ENCODE measurements at places on chromosomes 4 and X. TPM values are rescaled to one million over a fixed set of nuclear protein-coding genes. Genes with fewer than 3 reads are reported as not detected.

GRCh38 chr4:126023896-126024295 is 709.1 kb downstream of the FAT4 start:
- H3K27me3 ChIP-seq: no peaks in the 10 kb centered on the region
- DNase-seq: no peak
- H3K27ac ChIP-seq: no peak overlapping the region
- H3K4me3 ChIP-seq: no peak overlapping the region
- no peaks in the 10 kb centered on the region for H3K36me3 ChIP-seq

DNA sequence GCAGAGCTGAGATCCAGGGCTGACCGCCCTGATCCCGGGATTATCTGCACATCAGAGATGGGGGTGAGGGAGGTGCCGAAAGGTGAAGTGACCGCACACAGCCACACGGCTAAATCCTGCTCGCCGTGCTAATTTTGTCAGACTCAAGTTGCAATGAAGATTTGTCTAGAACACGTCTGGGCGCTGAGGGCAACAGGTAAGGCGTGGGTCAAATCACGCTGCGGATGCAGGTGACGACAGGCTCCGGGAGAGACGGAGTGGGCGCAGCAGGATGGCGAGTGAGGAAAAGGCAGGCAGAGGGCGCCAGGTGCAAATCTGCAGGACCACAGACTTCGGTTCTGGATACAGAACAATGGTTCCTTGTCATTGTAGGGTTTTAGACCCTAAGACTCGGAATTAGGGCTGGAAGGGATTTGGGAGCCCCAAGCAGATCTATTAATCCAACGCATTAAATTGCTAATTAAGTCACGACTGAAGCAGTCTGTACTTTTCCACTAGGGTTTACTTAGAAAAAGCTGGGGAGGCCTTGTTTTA is 1.9 kb upstream of the TBC1D14 start:
- H3K27me3 ChIP-seq: no peaks in the 10 kb centered on the region
- DNase-seq: peak; percentile 52
- no peak overlapping the region for H3K27ac ChIP-seq
- peaks cover 8% of the 10 kb centered on the region for H3K36me3 ChIP-seq
- H3K4me3 ChIP-seq: no peak overlapping the region
- H3K4me1 ChIP-seq: peaks cover 52% of the 10 kb centered on the region

GRCh38 chr4:14837860-14838259 is 164.4 kb upstream of the CPEB2 start:
- H3K4me1 ChIP-seq: no peaks in the 10 kb centered on the region
- H3K4me3 ChIP-seq: no peak overlapping the region
- no peak overlapping the region for H3K27ac ChIP-seq
- H3K27me3 ChIP-seq: no peaks in the 10 kb centered on the region
- H3K36me3 ChIP-seq: no peaks in the 10 kb centered on the region
- no peak for DNase-seq

DNA sequence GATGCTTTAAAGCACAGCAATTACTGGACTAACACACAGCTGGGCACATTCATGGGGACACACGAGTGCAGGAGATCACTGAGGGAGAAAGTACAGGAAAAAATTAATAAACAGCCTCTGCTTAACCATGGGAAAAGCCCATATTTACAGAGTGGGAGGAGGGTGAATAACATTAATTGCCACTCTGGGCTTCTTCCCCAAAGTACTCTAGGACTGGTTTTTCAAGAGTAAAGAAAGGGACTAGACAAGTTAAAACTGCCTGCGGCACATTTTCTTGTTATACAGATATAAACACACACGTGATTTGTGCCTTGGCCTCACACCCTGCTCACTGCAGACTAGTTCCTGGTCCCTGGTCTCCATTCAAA is 179.7 kb upstream of the TET2 start:
- H3K27ac ChIP-seq: no peak overlapping the region
- H3K36me3 ChIP-seq: no peaks in the 10 kb centered on the region
- no peak for DNase-seq
- no peaks in the 10 kb centered on the region for H3K4me1 ChIP-seq

The SHISA3 gene
- not detected for total RNA-seq

DNA sequence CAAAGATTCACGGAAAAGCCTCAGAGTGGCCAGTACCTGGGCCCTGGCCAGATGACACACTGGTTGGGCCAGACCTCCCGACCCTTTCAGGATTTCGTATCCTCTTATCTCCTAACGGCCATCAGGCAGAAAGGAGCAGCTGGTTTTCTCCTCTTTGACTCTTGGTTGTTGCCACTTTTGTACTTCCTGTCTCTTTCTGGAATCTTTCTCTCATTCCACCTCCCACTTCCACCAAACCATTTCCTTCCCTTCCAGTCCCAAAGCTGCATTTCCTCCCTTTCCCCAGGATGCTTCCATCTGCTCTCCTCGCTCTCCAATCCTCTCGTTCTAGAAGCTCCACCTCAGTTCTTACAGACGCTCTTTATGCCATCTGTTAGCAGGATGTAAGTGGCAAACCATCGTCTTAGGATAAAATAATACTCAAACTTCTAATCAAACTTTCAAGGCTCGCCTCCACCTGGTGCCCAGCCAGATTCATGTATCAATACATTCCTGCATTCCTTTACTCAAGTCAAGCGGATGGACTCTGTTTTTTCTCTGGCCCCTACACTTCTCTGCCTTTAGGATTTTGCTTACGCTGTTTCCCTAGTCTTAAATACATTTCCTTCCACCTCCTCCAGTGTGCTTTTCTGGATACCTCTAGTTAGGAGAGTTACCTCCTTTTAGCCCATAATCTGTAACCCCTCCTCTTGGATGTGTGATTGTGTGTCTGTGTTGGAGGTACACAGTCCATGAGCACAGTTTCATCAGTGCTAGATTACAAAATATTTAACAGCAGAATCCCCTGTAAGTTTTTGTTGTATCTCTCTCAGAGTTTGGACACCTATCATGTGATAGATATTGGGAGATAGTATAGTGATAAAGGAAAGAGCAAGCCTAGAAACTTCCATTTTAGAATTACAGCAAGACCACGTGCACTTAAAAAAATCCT is 70.4 kb downstream of the LDB2 start:
- H3K36me3 ChIP-seq: no peaks in the 10 kb centered on the region
- no peak overlapping the region for H3K27ac ChIP-seq
- peak; percentile 3 for DNase-seq
- H3K4me1 ChIP-seq: no peaks in the 10 kb centered on the region
- no peaks in the 10 kb centered on the region for H3K27me3 ChIP-seq
- H3K4me3 ChIP-seq: no peak overlapping the region

DNA sequence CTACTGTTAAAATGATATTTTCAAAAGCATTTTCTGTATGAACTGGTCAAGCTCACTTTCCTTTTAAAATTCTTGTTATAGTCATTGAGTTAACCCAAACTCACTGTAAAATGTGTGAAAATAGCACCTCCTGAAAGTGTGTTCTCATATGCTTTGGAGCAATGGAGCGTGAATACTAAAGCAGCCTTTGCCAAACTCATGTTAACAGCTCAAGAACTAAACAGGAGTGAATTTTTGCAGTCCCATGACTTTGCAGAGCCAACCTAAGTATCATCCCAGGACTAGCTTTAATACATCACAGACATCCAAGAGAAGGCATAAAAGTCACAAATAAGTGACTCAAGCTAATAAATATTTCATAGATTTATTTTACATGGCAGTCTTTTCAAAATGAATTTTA is 2.3 kb downstream of the AMMECR1 start:
- H3K36me3 ChIP-seq: peaks cover 2% of the 10 kb centered on the region
- H3K4me3 ChIP-seq: peak overlapping the region; percentile 95
- H3K4me1 ChIP-seq: peaks cover 9% of the 10 kb centered on the region
- H3K27me3 ChIP-seq: no peaks in the 10 kb centered on the region

The FGG gene
- 1.9 TPM for total RNA-seq

GRCh38 chr4:185810746-185811508 is 1.1 kb downstream of the SORBS2 start:
- no peaks in the 10 kb centered on the region for H3K36me3 ChIP-seq
- peaks cover 17% of the 10 kb centered on the region for H3K27me3 ChIP-seq

GRCh38 chr4:10106421-10107039 is 10.1 kb downstream of the WDR1 start:
- peaks cover 94% of the 10 kb centered on the region for H3K36me3 ChIP-seq
- H3K4me1 ChIP-seq: peaks cover 30% of the 10 kb centered on the region
- peak; percentile 84 for DNase-seq
- H3K27me3 ChIP-seq: no peaks in the 10 kb centered on the region
- no peak overlapping the region for H3K4me3 ChIP-seq

The EMD gene
- total RNA-seq: 135 TPM

DNA sequence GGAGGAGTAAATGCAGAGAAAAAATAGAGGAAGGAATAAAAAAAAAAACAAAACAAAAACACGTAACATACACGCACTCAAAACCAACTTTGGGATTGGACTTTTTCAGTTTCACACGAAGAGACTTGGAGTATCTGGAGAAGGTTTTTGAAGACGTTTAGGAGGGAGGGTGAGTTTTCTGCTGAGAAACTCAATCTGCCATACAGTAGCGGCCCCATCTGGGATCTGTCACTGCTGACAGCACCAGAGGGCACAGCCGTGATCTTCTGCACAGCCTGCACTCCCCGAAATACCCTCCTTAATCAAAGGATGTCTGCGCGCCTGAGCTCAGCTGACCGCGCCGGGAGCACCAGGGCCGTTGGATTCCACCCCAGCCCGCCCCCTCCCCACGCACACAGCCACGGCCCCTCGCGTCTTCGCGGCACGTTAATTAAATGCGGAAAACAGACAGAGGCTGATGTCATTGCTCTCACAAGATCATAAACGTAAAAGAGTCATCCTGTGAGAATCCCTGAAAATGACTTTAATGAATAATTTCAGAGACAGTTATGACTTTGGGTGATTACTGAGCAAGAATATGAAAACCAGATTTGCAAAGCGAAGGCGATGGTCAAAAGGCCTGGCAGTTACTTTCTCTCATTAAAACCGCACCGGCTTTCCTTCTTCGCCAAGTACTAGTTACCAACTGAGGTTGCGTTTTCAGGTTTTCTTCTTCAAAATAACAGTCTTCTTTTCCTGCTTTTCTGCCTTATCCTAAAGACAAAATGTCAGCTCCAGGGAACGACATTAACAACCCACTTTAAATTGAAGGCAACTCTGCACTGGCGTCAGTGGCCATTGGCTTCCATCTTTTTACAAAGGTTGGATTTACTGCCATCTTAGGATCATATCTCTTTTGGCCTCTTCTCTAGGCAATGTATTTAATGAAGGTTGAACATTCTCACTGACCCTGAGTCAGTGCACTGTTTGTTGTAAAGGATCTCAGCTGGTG is 10.6 kb downstream of the HAND2 start:
- no peaks in the 10 kb centered on the region for H3K27me3 ChIP-seq
- no peak for DNase-seq
- H3K36me3 ChIP-seq: no peaks in the 10 kb centered on the region
- H3K4me1 ChIP-seq: peaks cover 27% of the 10 kb centered on the region

The UXT gene
- total RNA-seq: 185 TPM

DNA sequence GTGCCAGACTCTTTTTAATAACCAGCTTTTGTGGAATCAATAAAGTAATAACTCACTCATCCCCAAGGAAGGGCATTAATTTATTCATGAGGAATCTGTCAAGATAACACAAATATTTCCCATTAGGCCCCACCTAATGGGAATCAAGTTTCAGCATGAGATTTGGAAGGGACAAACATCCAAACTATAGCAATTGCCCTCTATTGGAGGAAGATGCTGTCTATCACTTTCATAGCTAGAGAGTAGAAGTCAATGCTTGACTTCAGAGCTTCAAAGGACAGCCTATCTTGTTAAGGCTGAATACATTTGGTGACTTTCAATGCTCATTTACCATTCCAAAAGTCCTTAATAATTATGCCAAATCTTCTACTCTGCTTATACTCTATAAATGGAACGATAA is 84.9 kb upstream of the ATOH1 start:
- no peak overlapping the region for H3K4me3 ChIP-seq
- no peak overlapping the region for H3K27ac ChIP-seq
- H3K27me3 ChIP-seq: no peaks in the 10 kb centered on the region
- H3K36me3 ChIP-seq: no peaks in the 10 kb centered on the region

DNA sequence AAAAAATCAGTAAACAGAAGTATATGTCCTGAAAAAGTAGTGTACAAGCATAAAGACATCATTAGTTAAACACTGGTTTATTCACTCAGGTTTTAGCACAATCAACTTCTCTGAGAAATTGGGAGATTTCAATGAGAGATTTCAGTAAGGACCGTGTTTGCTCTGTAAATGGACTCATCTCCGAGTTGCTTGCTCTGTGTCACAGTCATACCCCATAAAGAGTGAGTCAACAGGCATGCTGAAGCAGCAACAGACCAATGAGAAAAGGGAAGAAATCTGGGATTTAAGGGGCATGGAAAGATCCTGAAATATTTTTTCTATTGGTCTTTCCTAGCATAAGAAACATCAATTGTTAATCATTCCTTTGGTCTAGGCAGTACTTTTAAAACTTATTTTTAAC is 4.7 kb downstream of the GLUD2 start:
- peaks cover 3% of the 10 kb centered on the region for H3K4me1 ChIP-seq
- no peak overlapping the region for H3K27ac ChIP-seq
- H3K36me3 ChIP-seq: no peaks in the 10 kb centered on the region

GRCh38 chrX:20067709-20068561 is 48.8 kb downstream of the MAP7D2 start:
- no peaks in the 10 kb centered on the region for H3K4me1 ChIP-seq
- DNase-seq: no peak
- no peaks in the 10 kb centered on the region for H3K36me3 ChIP-seq

GRCh38 chr4:128468123-128468989 is 180.7 kb upstream of the PGRMC2 start:
- H3K36me3 ChIP-seq: no peaks in the 10 kb centered on the region
- H3K27me3 ChIP-seq: no peaks in the 10 kb centered on the region
- peak overlapping the region; percentile 35 for H3K27ac ChIP-seq
- no peak overlapping the region for H3K4me3 ChIP-seq
- peak; percentile 31 for DNase-seq
- H3K4me1 ChIP-seq: peaks cover 40% of the 10 kb centered on the region

The CXCL6 gene
- total RNA-seq: not detected

DNA sequence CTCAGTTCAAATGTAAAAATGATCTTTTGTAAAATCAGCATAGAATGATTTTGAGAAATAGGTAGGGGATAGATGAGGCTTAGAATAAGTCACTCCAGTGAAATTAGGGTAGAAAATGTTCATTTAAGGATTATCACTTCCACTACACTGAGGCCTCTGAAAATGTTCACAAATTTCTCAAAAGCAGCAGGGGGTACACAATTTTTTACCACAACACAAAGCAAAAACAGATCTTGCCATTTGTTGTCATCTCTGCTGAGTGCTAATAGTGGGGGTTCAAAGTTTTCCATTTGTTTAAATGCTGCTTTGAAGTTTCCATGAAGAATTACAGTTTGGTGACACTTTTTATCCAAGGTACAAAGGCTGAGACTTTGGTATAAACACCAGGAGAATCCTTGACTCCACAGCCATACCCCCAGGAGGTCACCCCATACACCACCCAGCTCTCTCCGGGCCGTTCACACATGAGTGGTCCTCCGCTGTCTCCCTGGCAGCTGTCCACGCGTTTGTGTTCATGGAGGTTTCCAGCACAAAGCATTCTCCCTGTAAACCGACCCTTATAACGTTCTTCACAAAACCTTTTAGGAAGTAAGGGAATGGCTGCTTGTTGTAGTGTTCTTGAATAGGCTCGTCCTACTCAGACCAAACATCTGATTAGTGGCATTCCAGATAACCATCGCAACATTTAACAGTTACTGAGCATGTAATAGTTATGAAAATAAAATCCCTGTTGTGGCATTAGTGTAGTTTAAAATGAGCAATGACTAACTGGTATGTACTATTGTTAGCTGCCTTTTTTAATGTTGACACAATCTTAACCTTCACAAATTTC is 71.0 kb downstream of the PRSS12 start:
- H3K27ac ChIP-seq: peak overlapping the region; percentile 45
- DNase-seq: no peak
- H3K4me1 ChIP-seq: peaks cover 13% of the 10 kb centered on the region
- H3K27me3 ChIP-seq: no peaks in the 10 kb centered on the region
- peaks cover 34% of the 10 kb centered on the region for H3K36me3 ChIP-seq
